ENCODE measurements at places on chromosomes 13 and 19.

- DNase-seq: no peak
These were observed 94.0 kb downstream of the SLC10A2 start for GRCh38 chr13:102972191-102972590.

DNA sequence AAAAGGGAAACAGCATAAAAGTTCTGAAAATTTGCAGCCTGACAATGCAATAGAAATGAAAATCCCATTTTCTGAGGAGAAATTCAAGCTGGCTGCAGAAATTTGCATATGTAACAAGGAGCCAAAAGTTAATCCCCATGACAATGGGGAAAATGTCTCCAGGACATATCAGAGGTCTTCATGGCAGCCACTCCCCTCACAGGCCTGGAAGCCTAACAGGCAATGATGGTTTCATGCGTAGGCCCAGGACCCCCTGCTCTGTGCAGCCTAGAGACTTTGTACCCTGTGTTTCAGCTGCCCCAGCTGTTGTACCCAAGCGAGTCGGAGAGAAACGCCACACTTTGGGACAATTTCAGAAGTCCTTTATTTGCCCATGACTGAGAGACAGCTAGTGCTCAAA, 701.3 kb upstream of the KLHL1 start:
- DNase-seq: no peak

- no peak for DNase-seq
These were observed 66.6 kb downstream of the SPRYD7 start for GRCh38 chr13:49869519-49869918.

DNA sequence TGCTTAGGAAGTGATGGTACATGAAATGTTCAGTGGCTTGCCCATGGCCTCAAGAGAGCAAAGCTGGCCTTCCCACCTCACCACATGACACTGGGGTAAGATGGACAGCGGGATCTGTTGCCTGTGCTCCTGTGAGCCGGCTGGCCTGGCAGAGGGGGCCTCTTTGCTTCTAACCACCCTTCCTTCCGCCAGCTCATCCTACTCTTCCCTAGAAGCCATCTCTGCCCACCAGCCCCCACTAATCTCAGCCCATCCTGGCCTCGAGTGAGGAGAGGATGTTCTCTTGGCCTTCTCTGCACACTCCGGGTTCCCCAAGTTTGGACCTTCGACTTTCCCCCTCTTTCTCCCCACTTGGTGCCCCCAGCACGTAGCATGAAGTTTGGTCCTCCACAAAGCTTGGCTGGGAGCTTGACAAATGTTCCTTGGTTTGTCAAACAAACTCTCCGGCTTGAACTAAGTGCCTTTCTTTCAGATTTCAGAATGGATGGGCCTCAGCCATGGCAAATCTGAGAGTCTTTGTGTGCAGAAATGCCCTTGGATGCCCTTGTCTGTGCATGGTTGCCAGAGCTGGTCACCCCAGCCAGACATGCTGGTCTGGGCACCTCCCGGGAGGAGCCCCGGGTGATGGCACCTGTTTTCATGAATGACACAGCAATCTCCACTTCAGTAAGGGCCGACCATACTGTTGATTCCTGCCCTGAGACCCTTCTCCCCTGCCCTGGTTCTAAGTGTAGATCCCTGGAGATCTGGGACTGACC, 145.5 kb downstream of the URI1 start:
- DNase-seq: no peak

- DNase-seq: no peak
These were observed 108.9 kb downstream of the DOCK9 start for GRCh38 chr13:98868932-98869331.

GRCh38 chr19:469833-470232, 9.0 kb upstream of the SHC2 start:
- DNase-seq: no peak

GRCh38 chr19:738509-739128, 12.3 kb upstream of the MISP start:
- DNase-seq: no peak

DNA sequence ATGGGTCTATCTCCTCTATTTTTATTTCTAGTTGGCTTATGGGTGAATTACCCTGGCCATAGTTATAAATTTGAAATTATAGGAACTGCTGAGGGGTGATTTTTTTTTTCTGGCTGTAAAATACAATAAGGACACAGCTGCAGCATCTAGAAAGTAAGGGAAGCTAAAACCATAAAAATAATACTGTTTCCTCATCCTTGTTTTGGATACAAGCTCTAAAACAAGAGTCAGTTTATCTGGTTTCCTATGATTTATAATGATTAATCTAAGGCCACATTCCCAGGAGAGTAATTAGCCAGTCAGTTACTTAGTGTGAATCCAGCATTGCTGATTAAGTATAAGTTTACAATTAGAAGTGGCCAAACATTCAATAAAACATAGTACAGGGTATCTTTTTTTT, 219.1 kb upstream of the NBEA start:
- DNase-seq: no peak

GRCh38 chr19:35241417-35241816, 7.4 kb upstream of the LSR start:
- no peak for DNase-seq

DNA sequence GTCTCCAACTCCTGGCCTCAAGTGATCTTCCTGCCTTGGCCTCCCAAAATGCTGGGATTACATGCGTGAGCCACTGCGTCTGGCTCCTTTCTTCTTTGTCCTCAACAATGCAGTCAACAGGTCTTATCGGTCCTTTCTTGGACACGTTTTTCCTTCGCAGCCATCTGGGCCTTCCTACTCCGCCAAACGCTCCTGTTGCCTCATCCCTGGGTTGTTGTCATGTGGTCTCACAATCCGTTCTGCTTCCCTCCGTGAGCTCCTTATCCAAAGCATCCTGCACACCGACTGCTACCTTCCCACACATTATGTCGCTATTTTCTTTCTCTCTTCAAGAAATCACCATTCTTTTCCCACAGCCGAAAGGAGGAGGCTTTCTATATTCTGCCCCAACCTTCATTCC, 306.8 kb downstream of the DCLK1 start:
- no peak for DNase-seq

DNA sequence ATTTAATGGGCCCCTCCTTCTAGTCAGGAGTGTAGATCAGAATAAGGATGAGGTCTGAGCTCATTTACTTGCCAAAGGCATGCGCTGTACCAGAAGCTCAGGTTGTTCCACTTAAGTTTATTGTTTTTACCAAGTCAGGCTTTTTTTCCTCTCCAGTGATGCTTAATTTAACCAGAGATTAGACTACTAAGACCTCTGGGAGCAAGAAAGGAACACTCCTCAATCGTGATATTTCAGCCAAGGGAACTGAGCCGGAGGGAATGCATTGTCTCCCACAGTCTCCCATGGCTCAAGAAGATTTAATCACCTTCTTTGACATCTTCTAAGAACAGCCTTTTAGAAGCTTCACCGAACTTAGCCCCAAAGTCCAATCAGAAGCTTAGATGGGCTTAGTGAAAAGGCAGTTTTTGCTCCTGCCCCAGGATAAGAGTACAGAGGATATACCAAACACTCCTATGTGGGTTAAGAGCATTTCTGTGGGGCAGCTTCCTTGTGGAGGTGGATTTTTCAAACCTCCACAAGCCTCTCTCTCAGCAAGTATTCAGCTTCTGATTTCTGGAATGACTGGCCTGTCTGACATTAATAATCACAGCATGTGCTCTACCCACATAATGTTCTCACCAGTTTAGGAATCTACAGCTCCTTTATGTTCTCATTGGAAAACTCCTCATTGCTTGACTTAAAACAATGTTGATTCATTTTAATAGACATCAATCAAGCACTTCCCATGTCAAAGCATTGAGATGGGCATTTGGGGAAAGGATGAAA, 322.7 kb downstream of the SUCLA2 start:
- DNase-seq: no peak

- no peak for DNase-seq
These were observed 3.7 kb downstream of the ITM2B start for GRCh38 chr13:48236528-48237353.

DNA sequence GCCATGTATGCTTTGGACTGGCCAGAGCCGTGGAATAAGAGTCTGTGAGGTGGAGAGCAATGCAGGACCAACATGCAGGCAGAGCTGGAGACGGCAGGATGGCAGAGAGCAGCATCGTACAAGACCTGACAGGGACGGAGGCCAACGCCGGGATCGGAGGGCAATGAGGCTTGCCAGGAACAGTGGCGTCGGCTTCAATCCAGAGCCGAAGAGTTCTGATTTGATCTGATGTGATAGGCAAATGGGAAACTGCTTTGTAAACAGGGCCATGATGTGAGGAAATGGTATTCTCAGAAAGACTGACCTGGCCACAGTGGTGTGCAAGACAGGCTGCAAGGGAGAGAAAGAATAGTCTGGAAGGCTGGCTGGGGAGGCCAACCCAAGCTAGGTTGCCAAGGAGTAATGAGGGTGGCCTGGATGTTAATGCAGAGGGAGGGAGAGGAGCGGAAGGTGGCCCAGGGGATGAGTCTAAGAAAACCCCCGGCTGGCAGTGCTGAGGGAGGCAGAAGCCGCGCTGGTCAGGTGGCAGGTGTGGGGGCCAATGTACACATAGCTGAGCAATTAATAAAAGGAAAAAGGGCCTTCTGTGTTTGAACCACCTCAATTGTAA, 26.7 kb downstream of the RCBTB2 start:
- DNase-seq: no peak

DNA sequence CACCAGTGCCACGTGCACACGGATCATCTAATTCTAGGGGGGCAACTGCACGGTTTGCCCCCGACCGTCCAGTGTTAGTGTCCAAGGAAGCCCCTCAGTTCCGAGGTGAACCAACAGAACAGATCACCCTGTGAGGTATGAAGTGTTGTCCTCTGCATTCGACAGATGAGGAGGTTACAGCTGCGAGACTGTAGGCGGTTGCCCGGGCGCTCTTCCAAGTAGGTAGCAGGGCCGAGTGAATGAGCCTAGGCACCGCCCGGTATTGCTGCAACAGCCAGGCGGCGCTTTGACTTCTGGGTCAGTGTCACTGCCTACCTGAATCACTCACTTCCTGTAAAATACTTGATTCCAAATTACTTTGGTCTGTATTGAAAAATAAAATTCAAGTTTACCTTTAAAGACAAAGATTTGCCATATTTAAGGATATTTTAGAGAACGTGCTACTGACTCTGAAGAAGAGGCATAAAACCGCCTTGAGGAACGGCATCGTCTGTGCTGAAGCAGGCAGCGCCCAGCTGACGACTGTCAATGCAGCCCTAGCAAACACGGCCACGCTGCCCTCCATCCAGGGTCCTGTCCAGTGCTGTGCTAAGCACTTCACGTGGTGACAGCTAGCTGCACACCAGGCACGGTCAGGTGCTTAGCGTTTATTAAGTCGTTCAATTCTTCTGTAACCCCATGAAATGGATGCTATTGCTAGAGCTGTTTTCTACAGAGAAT, 19.3 kb upstream of the RASA3 start:
- DNase-seq: no peak

DNA sequence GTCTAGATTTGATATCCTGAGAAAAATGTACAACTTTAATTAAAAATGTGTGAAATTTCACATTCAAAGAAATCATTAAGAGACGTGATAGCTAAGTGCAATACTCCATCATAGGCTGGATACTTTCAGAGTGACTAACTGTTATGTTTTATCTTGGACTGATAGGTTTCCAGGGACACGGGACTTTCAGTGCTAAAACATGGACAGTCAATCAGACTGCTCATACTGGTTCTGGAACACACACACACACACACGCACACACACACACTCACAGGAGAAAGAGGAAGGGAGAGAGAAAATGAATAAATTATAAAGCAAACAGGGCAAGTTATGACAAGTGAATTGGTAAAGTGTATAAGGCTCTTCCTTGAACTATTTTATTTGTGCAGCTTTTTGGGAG, 955.9 kb downstream of the SLITRK5 start:
- DNase-seq: no peak

- DNase-seq: no peak
These were observed 83.9 kb downstream of the LRRC63 start for GRCh38 chr13:46295491-46296114.

GRCh38 chr13:40121722-40122121, 466.3 kb downstream of the COG6 start:
- DNase-seq: no peak

- no peak for DNase-seq
These were observed 16.9 kb upstream of the CD22 start for GRCh38 chr19:35311901-35312665.

- DNase-seq: no peak
These were observed 415.3 kb downstream of the IRS2 start for GRCh38 chr13:109371066-109371465.

GRCh38 chr19:11234486-11235075, 4.8 kb upstream of the ANGPTL8 start:
- no peak for DNase-seq

- DNase-seq: no peak
These were observed 19.0 kb upstream of the ADGRE1 start for GRCh38 chr19:6868351-6868750.

- no peak for DNase-seq
These were observed 170.0 kb downstream of the TNFSF13B start for GRCh38 chr13:108439556-108439955.

DNA sequence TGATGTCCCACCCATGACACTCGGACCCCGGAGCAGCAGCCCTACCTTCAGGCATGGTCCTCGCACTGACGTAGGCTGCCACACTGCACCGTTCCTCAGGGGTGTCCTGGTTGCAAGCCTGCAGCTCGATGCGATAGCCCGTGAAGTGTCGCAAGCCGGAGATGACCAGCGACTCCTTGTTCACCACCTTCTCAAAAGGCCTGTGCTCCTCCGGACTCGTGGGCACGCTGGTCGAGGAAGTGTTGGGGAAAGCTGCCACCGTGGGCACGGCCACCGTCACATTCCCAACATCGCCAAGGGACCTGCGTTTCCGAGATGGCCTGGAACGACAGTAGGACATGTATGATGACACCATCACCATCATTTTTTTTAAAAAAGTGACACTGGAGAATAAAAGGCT, 73.3 kb downstream of the ZNF557 start:
- no peak for DNase-seq

GRCh38 chr13:27403727-27404385, 20.6 kb upstream of the GTF3A start:
- DNase-seq: no peak

GRCh38 chr19:17860331-17860992, 752 bp downstream of the RPL18A start:
- DNase-seq: no peak

- no peak for DNase-seq
These were observed 22.3 kb upstream of the FOXO1 start for GRCh38 chr13:40688781-40689180.

DNA sequence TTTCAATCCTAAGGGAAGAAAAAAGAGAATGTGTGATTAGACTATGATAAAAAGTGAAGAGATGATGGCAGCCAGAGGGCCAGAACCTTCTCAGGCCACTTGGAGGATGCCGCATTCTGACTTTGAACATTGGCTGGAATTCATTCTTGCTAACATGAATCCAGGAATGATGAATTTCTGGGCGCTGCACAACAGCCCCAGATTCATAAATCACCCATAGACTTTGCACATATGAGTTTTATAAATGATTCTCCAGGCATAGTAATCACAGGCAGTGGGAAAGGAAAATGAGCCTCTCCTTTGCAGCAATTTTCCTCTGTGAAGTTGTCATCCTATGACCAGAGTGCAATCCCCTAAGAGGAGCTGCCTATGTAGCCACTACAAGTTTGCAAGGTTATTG, 555.4 kb downstream of the KCTD12 start:
- DNase-seq: no peak
